Lower lobe of right lung (tissue), 2 donors: ENCODE measurements at places on chromosomes 1 and 21. TPM values are rescaled to one million over a fixed set of nuclear protein-coding genes. Genes with fewer than 3 reads are reported as not detected.

DNA sequence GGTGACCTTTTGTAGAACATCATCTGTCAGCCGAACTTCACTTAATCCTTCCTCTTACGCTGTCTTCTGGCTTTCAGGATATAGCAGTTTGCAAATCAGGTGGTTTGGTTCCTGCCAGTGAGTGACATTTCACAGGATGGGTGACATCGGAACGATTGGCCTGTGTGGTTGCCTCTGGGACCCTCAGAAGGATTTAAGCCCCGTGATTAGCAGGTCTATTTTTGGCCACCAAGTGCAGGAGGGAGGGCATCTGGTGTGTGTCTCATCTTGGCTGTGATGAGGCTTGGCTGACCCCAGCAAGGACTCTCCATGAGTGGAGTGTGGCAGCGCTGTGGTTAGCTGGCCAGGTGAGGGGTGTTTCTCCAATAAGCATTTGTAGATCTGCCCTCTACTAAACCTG, 407.6 kb upstream of the VAMP3 start:
- no peaks in the 10 kb centered on the region for H3K36me3 ChIP-seq
- H3K4me3 ChIP-seq, result no peak overlapping the region
- no peak for DNase-seq
- H3K27me3 ChIP-seq, result no peaks in the 10 kb centered on the region
- H3K27ac ChIP-seq, result no peak overlapping the region
- no peaks in the 10 kb centered on the region for H3K4me1 ChIP-seq

- DNase-seq, result no peak
- H3K36me3 ChIP-seq, result peaks cover 7% of the 10 kb centered on the region
- H3K4me3 ChIP-seq, result no peak overlapping the region
- H3K27me3 ChIP-seq, result no peaks in the 10 kb centered on the region
- no peaks in the 10 kb centered on the region for H3K4me1 ChIP-seq
These were observed 26.7 kb upstream of the GLIS1 start for GRCh38 chr1:53765657-53766056.

- no peak overlapping the region for H3K27ac ChIP-seq
- no peaks in the 10 kb centered on the region for H3K36me3 ChIP-seq
- H3K4me3 ChIP-seq, result no peak overlapping the region
- H3K4me1 ChIP-seq, result no peaks in the 10 kb centered on the region
- no peaks in the 10 kb centered on the region for H3K27me3 ChIP-seq
These were observed 128.0 kb downstream of the TNNI3K start for GRCh38 chr1:74363220-74363619.

INKA2 gene
- 14.7 TPM for total RNA-seq

ADAM15 gene
- total RNA-seq, result 121 TPM

LENEP gene
- total RNA-seq, result not detected
